ENCODE measurements at places on chromosomes 3 and 15.
A peak's percentile ranks its signal among the peaks of the same experiment; 100 is the strongest.

DNA sequence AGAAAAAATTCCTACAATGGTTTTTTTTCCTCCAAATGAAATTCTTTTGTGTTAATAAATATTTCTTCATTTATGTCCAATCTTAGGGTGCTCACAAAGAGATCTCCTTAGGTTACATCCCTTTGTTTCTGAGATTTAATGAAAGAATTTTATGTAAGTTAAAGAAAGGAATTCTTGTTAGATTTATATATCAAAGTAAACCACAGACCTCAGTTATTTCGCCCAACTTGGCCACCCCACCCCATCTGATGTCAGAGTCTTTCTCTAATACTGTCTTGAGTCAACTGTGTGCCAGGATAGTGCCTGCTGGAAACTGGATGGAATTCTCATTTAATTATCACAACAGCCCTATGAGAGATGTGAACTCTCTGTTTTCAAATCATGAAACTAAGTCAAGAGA lies 259.9 kb downstream of the OPA1 start:
- no peak for DNase-seq

GRCh38 chr3:152416808-152417580 lies 148.3 kb downstream of the MBNL1 start:
- DNase-seq, result no peak

DNA sequence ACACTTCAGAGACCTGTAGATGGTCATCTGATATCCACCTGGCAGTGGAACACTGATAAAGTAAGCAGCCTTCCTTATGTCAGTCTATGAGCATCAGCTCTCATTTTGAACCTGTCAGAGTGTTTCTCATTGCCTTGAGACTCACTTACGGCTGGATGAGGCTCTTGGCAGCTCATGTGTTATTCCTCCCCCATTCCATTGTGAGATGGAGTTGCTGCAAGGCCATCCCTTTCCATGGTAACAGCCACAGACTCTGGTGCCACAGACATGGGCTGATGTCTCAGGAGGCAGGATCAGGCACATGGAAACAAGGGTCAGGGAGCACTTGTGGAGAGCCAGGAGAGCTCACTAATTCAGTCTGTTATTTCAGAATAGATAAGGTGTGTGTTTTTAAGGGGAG lies 11.9 kb downstream of the KCNAB1 start:
- no peak for DNase-seq

- DNase-seq, result no peak
These were observed 9.1 kb upstream of the HDAC11 start for GRCh38 chr3:13470894-13471574.

- no peak for DNase-seq
These were observed 150.5 kb downstream of the CFAP20DC start for GRCh38 chr3:58899159-58899952.

GRCh38 chr3:144148356-144148755 lies 176.7 kb downstream of the DIPK2A start:
- no peak for DNase-seq

GRCh38 chr15:73924171-73924921 lies 1.9 kb upstream of the LOXL1 start:
- peak; percentile 35 for DNase-seq

DNA sequence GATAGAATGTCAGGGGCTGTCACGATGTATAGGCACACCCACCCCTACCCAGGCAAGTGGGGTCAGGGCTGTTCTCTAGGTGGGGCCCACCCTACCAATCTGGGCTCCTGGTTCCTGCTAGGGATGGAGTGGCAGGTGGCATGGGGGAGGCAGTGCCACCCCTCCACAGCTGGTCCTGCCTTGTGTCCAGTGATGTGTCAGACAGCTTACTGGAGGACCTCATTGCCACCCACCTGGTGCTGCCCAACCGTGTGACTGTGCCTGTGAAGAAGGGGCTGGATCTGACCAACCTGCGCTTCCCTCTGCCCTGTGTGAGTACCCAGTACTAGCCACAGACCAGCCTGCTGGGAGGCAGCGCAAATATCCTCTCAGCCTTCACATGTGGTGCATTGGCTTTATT lies 27.5 kb downstream of the ESYT3 start:
- DNase-seq, result no peak

- no peak for DNase-seq
These were observed at the start of gene KAT2B for GRCh38 chr3:20039765-20040547. KAT2B (plus strand) TSS chr3:20040446; CDS start chr3:20040478, 32 bp downstream.

GRCh38 chr3:140011086-140011485 lies 76.1 kb downstream of the CLSTN2 start:
- DNase-seq, result no peak

DNA sequence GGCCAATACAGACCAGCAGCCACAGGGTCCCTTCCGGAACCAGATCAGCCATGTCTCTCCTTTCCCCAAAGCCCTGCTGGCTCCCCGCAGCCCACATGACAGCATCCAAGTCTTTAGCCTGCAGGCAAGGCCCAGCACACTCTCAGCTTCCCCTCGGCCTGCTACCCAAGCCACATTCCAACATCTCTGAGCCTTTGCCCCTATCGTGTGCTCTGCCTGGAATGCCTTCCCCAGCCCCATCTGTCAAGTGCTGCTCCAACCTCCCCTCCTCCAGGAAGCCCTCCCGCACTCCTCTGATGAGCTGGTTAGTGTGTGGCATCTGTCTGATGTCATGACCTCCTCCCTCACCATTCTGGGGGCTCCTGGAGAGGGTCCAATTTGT lies 8.5 kb downstream of the PLXND1 start:
- DNase-seq, result no peak

DNA sequence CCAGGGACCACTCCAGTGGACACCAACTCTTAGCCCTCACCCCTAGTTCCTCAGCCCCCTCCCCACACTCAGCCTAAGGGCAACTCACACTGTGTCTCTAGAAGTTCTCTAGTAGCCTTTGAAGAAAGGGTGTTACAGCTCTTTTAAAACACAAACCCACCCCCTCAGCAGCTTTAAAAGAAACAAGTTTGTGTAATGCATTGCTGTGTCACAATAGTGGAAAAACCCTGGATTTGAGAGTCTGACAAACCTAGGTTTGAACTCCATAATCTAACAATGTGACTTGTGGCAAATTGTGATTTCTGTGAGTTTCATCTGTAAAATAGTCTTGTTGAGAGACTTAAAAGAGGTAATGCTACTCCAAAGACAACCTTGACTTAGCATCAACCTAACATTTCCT lies 54.0 kb downstream of the PLCH1 start:
- DNase-seq, result no peak

DNA sequence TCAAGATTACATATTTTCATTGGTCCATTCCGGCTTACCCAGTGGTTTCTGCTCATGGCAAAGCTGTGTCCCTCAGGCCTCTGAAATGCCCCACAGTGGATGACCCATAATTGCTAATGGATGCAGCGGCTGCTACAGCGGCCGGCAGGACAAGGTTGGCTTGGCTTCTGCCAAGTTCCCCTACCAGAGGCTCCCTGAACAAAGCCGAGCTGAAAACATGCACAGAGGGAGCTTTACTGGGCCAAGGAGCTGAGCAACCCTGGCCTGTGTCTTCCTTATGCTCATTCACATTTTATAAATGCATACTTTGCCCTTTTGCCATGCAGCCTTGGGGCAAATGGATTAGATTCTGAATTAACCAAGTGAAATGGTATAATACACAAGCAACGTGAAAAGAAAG lies 150.5 kb downstream of the NTRK3 start:
- no peak for DNase-seq

DNA sequence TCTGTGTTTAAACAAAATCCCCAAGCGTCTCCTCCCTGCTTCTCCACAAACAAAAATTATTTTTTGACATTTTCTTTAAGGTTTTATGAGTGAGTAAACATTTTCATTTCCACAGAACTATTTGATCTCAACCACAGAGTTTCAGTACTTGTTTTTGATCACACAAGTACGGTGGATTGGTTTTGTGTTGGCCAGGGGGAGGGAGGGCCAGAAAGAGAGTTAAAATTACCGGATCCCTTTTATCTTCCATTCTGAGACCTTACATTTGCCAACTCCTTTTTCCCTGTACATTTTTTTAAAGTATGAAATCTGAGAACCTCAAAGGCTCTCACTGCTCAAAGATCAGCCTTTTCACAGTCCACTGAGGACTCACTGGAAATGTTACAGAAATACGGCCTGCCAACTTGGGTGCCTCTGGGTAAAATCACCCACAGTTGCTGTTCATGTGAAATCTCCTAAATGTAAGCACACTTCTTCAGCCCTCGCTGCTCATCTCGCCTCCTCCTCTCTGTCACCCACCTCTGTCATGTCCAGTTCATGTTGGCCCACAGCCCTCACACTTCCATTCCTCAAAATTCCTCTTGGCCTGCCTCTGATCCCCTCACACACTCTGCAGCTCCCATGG lies 1.7 kb downstream of the HOMER2 start:
- DNase-seq, result no peak

DNA sequence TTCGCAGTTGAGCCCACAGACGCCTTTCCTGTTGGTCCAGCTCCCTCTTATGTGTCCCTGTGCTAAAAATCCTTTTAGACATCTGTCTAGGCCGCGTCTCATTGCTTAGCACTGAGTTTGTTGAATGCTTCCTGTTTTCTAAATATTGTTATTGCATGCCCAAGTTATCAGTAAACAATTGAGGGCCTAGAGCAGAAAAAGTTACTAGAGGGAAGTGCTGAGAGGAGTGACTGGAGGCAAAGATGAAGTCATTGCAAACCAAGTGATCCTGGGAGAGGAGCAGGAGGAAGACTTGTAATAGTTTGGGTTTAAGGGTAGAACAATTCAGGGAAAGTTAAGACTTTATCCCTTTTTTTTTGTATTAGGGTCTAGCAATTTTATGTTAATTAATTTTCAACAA lies 88.1 kb downstream of the DCUN1D1 start:
- no peak for DNase-seq

DNA sequence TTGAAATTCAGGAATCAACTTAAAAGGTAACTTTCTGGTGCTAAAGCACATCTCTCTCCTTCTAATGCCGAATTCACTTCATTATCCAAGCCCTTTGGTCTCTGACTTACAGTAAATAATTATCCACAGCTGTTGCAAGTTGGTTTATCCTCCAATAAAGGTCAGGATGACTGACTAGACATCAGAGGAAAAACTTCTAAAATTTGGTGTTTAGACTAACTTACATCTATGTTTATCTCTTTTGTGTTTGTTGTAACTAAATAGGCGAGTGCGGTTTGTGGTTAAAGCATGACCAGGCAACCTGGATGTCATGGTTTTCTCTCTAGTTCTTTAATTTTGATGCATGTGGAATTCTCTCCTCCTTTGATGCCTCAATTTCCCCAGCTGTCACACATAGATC lies 237.4 kb upstream of the LRTM1 start:
- DNase-seq, result no peak

- no peak for DNase-seq
These were observed 82.0 kb downstream of the KCNMB2 start for GRCh38 chr3:178618197-178618596.

DNA sequence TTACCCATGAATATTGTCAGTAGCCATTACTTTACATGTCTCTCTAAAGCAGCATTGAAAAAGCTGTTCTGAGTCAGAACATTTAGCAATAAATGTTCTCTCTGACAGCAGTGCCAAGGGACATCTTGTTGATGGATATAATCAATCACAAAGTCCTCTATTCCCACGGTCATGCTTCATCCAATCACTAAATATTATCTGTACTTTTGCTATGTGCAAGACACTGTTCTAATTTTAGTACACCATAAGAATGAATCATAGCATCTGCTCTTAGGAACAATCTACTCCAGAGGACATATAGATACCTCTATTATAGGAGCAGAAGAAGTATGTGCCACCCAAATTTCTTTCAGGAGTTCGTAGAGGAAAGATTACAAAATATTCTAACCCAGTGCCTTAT lies 142.5 kb upstream of the MBNL1 start:
- DNase-seq, result no peak

- DNase-seq, result no peak
These were observed 42.7 kb downstream of the EIF2AK4 start for GRCh38 chr15:39976291-39977274.

- DNase-seq, result no peak
These were observed 304.8 kb downstream of the CTNNB1 start for GRCh38 chr3:41503998-41504623.

DNA sequence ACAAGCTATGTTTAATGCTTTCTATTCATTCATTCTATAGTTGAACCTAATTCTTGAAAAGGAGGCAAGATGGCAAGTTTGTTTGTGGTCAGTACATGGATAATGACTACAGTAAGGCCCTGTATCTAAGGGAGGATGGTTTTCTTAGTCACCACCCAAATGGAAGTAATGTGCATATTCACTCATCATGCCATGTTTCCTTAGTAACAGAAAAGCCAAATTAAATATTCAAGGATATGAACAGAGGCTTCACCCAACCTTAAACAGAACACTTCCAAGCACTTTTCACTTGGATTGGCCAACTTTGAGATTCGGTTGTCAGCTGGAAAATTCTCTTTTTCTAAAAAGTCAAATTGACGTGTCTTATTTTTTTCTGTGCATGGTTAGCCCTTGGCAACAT lies 805.3 kb upstream of the LMCD1 start:
- DNase-seq, result no peak

- DNase-seq, result no peak
These were observed 227.3 kb downstream of the CACNA2D3 start for GRCh38 chr3:54349691-54350090.

- no peak for DNase-seq
These were observed 1331.4 kb downstream of the NSUN3 start for GRCh38 chr3:95394286-95394685.

DNA sequence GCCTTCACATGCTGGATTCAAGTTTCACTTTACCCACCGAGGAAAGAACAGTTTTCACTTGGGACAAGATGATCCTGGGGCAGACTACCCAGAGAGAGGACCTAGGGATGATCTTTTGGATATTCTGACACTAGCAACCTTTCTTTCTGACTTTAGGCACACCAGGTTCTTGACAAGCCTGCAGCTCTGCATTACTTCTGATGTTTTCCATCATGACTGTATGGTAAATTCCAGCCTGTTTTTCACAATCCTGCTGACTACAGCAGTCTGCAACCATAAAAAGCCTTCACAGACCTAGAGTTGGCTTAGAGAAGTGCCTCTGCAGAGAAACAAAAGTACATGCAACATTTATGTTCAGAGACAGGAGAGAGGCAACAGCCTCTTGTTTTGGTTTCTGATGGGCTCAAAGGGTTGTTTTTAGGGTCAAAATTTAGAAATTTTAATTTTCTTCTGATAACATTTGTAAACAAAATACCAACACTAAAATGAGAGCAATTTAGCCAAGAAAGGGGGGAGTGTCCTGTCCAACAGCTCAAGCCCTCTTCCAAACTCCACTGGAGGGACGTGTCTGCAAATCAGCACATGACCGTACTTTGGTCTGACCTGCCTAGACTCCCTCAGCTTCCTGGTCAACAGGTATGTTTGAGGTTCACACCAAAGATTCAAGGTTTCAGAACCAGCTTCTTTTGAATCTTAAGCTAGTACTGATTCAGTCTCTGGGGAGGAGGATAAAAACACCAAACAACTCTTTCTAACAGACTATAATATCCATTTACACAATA lies 799 bp downstream of the ABI3BP start:
- DNase-seq, result no peak

GRCh38 chr3:171801738-171802589 lies 8.3 kb downstream of the PLD1 start:
- no peak for DNase-seq

- no peak for DNase-seq
These were observed 95.4 kb downstream of the HCN4 start for GRCh38 chr15:73273181-73274002.
